Forelimb muscle (tissue), 1 donor: ENCODE measurements at places on chromosomes 6 and 20. TPM values are rescaled to one million over a fixed set of nuclear protein-coding genes. Genes with fewer than 3 reads are reported as not detected.

GRCh38 chr20:16517946-16518783, 55.1 kb downstream of the KIF16B start:
- DNase-seq, result no peak

DNA sequence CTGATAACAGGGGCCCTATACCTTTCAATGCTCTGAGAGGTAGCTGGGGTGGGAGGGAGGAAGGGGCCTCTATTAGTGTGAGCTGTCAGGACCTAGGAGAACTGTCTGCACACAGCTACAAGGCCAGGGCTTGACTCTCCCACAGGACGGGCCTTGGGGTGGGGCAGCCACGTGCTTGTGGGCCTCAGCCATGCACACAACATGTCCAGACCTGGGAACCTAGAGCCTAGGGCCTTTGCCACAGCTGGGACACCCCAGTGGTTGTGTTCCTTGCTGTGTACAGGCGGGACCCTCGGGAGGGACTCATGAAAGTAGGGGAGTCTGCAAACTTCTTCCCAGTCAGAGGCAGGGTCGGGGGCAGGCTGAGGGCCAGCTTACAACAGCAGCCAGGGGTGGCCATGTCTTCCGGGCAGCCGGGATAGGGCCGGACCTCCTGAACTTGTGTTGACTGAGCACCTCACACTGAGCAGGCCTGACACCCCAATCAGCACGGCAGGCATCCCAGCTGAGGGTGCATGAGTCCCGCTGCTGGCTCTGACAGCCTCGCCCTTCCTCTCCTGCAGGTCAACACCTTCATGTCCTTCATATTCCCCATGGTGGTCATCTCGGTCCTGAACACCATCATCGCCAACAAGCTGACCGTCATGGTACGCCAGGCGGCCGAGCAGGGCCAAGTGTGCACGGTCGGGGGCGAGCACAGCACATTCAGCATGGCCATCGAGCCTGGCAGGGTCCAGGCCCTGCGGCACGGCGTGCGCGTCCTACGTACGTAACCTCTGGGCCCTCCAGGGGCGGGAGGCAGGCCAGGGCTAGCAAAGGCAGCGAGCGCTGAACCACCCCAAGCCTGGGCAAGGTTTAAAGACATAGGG, 41.9 kb upstream of the MRGBP start:
- no peak for DNase-seq

GRCh38 chr6:70394518-70395300, 18.6 kb upstream of the FAM135A start:
- DNase-seq, result no peak

DNA sequence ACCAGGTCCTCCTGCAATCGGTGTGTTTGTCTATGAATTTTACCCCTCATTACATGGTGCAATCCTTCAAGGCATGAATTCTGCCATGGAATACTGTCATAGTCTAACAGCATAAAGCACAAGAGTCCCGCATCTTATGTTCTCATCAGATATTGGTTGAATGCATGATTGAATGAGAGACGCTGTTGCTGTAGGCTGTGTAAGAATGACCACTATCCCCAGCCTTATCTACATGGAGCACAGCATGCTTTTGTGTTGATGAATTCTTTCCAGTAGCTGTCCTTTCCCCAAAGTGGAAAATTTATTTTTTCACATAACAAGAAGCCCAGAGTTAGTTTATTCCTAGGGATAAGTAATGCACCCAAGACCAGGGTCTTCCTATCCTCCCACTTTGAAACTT, 5.6 kb upstream of the TRAM2 start:
- no peak for DNase-seq

Gene KHDC1
- 4.8 TPM for polyA plus RNA-seq

- DNase-seq, result no peak
These were observed 67.3 kb upstream of the E2F3 start for GRCh38 chr6:20334334-20334733.

Gene WFDC5
- polyA plus RNA-seq, result not detected

- DNase-seq, result no peak
These were observed 248.7 kb downstream of the CD83 start for GRCh38 chr6:14366315-14366714.

Gene HLA-DPB1
- 9.5 TPM for polyA plus RNA-seq

Gene CSE1L
- polyA plus RNA-seq, result 56.4 TPM

GRCh38 chr6:148435386-148435785, 92.7 kb downstream of the SASH1 start:
- DNase-seq, result no peak

DNA sequence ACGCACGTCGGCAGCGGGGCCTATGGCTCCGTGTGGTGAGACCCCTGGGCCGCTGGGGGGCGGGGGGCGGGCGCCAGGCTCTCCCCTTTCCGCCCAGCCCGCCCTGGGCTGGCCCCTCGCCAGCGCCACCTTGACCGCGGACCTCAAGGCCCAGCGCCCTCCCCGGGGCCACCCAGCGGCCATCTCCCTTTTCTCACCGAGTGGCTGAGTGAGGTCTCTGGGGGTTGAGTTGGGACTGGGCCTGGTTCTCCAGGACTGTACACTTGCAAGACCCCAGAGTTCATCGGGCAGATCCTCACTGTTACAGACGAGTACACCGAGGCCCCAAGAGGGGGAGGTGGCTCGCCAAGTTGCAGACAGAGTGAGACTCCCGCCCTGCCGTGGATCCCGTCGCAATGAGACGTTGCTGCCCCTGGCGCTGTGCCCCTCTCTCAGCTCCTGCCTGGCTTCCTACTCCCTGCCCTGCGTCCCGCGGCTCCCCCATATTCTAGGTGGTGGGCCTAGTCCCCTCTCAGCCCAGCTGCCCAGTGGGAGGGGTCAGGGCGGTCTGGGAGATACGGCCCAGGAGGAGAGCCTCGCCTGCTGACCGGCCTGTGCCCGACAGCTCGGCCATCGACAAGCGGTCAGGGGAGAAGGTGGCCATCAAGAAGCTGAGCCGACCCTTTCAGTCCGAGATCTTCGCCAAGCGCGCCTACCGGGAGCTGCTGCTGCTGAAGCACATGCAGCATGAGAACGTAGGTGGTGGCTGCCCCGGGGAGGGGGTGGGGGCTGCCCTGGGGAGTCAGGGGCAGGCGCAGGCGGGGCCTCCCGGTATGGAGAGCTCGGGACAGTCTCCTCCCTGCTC, 576 bp downstream of the MAPK13 start:
- DNase-seq, result no peak

Gene PABPC1L
- 15.7 TPM for polyA plus RNA-seq

- no peak for DNase-seq
These were observed 111.1 kb downstream of the PDSS2 start for GRCh38 chr6:107348224-107348623.

DNA sequence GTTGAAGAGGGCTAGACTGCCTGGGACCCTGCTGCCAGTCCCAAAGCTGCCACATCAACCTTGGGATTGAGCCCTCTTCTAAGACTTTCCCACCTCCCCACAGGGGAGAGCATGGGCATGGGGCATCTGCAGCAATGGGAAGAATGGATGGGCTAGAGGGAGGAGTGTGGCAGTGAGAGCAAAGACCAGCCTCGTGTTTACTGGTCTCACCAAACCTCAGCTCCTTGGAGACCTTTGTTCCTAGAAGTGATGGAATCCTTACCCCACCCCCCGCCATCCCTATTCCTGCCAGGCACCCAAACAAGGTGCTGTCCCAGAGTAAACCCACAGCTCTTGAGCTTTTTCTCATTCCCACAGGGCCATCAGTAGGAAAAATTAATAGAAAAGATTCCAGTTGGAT, 20.0 kb upstream of the ARMC12 start:
- no peak for DNase-seq

- DNase-seq, result no peak
These were observed 67.9 kb downstream of the TRMT11 start for GRCh38 chr6:126054258-126054702.

DNA sequence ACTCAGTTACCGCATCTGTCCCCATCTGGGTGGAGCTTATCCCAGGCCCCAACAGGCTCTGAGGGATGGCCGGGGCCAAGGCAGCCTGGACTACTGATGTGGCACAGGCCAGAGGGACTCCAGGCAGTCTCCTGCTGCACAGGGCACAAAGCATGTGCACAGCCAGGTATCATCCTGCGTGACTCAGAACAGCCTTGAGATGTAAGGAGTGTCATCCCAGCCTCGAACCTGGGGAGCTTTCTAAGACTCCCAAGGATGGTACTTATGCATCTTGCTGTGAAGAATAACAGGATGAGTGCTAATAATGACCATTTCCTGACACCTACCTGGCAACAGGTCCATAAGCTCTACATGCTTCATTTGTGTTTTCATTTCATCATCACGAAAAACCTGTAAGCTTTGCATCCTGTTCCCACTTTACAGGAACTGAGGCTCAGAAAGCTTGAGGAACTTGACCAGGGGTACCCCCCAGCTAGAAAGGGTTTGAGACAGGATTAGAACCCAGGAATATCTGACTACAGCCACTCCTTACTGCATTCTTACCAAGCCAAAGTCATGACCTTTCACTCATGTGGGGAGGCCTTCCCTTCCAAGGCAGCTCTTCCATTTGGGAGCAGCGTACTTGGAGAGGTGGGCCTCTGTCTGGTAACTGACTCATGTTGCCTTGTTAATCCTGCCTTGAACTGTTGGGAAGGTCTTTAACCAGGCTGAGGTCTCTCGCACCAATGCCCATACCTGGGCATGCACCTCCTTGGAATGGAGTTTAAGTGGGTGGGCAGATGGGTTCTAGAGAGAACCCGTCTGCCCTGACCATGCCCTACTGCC, 1.9 kb downstream of the TRIB3 start:
- DNase-seq, result no peak

DNA sequence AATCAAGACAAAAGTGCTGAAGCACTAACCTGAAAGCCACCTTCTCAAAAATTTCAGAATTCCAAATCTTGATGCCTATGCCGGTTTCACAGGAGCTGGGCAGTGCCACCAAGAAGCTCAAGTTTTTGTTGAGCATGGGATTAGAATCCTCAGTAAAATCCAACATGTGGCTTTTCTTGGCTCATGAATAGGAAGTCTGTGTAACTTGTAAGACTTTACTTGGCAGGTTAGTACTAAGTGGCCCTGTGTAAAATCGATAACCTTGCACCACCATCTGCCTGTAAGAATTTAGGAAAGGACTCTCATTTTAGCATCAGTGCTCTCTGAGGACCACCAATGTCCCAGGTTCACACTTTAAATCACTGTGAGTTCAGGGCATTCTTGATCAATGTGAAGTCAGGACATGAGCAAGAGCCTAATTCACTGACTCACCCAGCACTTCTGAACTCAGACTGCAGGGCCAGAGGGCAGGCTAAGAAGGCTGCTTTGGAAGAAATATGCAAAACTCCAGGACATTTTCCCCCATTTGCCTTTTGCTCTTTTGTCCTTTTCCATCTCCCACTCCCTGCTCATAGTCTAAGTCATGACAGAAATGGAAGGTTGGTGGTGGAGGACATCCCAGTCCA, 113.2 kb downstream of the EDN1 start:
- no peak for DNase-seq

Gene MCCD1
- not detected for polyA plus RNA-seq

GRCh38 chr6:106894978-106895702, 79.4 kb downstream of the CD24 start:
- no peak for DNase-seq

- DNase-seq, result no peak
These were observed 158.4 kb downstream of the OR2B2 start for GRCh38 chr6:27753668-27754407.

DNA sequence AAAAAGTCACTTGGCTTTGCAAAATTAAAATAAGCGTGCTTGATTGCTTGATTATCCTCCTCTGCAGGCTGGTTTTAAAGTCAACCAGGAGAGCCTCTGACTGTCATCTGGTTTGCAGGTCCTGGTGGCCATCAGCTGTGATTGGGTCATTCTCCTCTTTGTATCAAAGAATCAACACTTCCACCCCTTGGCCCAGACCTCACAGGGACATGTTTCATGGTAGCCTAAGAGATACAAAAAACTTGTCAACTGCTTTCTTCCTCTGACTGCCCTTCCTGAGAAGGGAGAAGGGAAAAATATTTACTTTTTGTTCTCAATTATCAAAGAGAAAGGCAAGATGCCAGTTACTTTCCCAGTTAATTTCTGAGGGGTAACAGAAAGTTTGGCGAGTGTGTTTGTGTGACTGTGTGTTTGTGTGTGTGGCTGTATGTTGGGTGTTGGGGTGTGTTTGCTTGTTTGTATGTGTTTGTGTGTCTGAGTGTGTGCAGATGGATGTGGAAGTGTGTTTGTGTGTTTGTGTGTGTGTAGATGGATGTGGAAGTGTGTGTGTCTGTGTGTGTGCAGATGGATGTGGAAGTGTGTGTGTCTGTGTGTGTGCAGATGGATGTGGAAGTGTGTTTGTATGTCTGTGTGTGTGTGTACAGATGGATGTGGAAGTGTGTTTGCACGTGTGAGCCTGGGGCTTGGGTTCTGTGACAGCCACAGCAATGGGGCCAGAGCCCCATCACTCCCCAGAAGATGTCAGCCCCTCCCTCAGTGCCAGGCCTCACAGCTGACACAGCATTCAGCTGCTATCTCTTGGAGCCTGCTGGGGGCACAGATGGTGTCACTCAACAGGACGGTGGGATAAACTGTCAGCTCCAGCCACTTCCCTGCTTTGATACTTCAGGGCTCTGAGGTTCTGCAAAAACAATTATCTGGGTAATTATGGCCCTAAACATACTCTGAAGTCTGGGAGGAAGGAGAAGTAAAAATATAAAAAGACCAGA, 98.6 kb upstream of the RNF24 start:
- DNase-seq, result no peak

DNA sequence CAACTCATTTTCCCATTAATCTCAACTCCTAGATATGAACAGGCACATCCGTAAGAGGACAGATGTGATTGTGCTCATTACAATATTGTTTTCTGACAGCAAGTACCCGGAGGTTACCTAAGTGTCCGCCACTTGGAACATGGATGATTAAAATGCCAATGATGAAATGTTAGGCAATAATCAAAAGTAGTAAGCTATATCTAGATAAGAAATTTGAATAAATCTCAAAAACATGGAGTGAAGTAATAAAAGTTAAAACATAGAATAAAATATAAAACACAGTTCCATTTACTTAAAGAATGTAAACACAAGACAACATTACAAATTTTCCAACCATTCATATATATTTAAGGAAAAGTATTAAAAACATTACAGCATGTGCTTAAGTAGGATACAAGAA, 59.2 kb upstream of the LY86 start:
- DNase-seq, result no peak

Gene NOX3
- polyA plus RNA-seq, result not detected

Gene HLA-A
- polyA plus RNA-seq, result 98.6 TPM

GRCh38 chr6:42808492-42809483, 26.9 kb downstream of the BICRAL start:
- DNase-seq, result no peak

Gene RBPJL
- not detected for polyA plus RNA-seq

Gene THBD
- polyA plus RNA-seq, result 4.8 TPM

Gene DNAH8
- polyA plus RNA-seq, result 2.1 TPM

- no peak for DNase-seq
These were observed 71.2 kb downstream of the PDE7B start for GRCh38 chr6:135922746-135923145.

Gene TMC2
- polyA plus RNA-seq, result 0.10 TPM

DNA sequence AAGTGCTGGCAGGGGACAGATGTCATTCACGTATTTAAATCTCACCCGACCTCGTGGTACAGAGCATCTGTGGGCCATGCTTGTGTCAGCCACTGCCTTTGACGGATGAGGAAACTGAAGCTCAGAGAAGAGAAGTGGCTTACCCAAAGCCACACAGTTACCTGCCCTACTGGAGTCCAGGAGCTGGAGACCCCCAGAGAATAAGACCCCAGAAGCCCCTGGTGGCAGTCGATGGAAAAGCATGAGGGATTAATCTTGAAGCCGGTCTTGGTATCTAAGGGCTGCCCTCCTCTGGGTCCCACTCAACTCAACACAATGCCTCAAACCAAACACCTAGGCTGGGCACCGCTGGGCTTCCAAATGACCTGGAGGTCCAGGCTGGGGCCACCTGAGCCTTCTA, 83.1 kb downstream of the GRM4 start:
- DNase-seq, result no peak

Gene HLA-DPA1
- 15.1 TPM for polyA plus RNA-seq
